ENCODE measurements at places on chromosomes 13 and 19. TPM values are rescaled to one million over a fixed set of nuclear protein-coding genes. Genes with fewer than 3 reads are reported as not detected.

CYP4F11 gene
- total RNA-seq: 17.9 TPM

CGB2 gene
- total RNA-seq: 5.0 TPM

GRCh38 chr19:36638862-36639510, 27.7 kb downstream of the ZNF461 start:
- DNase-seq: no peak

- no peak for DNase-seq
These were observed 8.8 kb upstream of the NALCN start for GRCh38 chr13:101425156-101425471.

GRCh38 chr13:30867089-30867669, 38.9 kb upstream of the MEDAG start:
- no peak for DNase-seq

- DNase-seq: no peak
These were observed 7.7 kb downstream of the PLEKHF1 start for GRCh38 chr19:29672933-29673336.

GRCh38 chr19:13036366-13036976, 41.2 kb downstream of the NFIX start:
- DNase-seq: peak; percentile 56

DNA sequence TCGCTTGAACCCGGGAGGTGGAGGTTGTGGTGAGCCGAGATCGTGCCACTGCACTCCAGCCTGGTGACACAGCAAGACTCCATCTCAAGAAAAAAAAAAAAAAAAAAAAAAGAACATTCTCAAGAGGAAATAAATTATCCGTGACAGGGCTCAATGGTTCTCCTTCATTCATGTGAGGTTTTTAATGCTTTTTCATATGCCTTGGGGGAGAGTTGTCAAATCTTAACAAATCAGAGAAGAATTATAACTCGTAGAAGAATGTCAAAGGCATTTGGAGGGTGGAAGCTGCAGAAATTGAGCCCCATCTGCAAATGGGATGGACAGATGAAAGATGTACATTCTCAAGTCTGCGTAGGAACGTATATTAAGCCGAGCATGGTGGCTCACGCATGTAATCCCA, 34.9 kb upstream of the HOMER3 start:
- DNase-seq: no peak

GRCh38 chr13:28049880-28050875, 50.2 kb downstream of the FLT3 start:
- DNase-seq: no peak

Measured in HCT116 (cell line).